Stimulated activated CD8-positive, alpha-beta memory T cell treated with anti-CD3 and anti-CD28 coated beads, Interleukin-4, amount 100 ng/mL, for 24 hours (primary cell): ENCODE measurements at places on chromosomes 6 and 20.

GRCh38 chr20:61287583-61288275 is 35.7 kb downstream of the CDH4 start:
- DNase-seq = no peak

DNA sequence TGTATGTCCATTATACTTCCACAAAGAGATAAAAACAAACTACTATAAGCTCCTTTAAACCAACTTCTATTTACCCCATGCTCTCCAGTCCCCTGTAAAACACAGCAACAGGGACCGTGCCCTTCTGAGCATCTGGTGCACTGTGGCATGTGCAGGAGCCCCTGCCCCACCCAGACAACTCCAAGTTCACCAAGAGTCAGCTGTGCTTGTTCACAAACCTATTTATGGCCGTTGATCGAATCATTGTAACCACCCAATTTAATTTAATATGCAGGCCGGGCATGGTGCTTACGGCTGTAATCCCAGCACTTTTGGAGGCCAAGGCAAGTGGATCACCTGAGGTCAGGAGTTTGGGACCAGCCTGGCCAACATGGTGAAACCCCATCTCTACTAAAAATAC is 13.7 kb upstream of the BLCAP start:
- DNase-seq = no peak

DNA sequence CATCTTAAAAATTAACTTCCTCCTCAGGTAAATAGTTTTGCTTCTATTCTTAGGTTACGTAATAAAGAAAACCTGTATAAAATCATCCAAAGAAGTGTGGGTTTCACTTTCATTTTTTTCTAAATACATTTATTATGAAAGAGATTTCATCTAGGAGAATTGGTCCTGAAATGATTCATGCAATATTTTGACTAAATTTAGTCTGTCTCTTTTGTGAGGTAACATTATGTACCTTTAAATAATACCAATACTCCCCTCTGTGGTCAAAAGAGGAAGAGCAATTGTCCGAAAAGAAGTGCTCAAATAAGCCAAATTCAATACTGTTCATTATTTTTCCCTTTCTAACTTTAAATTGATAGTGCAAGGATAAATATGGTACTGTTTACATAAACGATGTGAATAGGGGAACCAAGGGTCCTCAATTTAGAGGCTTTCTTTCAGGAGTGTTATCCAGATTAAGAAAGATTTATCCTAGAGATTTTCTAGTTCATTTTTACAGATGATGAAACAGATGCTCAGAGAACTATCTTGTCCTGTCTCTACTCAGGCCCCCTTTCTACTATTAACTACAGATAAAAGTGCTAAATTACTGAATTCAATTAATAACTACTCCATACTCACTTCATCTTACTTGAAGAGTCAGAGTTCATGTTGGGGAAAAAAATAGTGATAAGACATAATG is 26.2 kb downstream of the CYP39A1 start:
- DNase-seq = no peak

- DNase-seq = no peak
Measured at GRCh38 chr6:29557320-29557719, 2.2 kb downstream of the UBD start.
